ENCODE measurements at places on chromosomes 5 and 9.

DNA sequence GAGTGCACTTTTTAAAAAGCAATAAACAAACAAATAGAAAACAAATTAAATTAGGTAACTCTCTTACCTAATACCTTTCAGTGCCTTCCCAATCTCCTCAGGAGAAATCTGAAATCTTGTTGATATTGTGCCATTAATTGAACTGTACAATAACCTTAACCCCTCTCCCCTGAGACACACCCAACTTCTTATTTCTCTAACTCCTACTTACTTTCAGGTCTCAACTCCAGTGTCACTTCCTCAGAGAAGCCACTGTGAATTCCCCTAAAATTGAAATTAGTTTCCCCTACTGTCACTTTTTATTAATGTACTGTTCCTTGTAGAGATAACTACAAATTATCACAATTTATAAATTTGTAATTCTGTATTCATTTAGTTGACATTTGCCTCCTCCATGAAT is 295.3 kb upstream of the TNC start:
- H3K4me3 ChIP-seq, result no peak overlapping the region
- H3K4me1 ChIP-seq, result no peaks in the 10 kb centered on the region
- no peak for DNase-seq

DNA sequence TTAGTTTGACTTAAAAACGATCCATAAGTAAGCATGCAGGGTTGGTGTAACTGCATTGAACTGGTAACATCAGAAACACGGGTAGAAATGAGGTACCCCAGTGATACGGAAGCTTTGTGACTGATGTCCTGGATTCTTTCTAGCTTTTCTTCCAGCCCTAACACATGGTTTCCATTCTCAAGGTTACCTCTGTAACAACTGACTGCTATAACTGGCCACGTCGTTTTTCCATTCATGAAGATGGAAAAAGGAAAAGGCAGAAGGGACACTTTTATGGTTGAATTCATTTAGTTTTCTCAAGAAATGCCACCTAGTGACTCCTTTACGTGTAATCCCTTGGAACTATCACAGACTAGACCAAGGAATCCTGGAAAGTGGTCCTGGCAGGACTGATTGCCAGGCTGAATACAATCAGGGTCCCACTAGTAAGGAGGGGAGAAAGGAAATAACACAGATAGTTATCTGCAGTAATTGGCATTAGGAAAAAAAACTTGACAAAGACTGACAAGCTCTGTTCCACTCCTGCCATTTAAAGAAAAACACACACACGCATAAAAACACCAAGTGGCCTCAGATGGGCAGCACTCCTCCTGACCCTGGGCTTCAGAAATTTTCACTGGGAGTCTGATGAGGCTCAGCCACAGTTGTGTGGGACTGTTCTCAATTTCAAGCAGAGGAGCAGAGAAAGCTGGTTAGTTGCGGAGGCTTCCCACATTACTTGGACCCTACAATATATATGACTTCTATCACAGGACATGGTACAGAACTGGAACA is 77.5 kb upstream of the ZNF169 start:
- H3K4me3 ChIP-seq, result no peak overlapping the region
- H3K4me1 ChIP-seq, result peaks cover 57% of the 10 kb centered on the region
- H3K36me3 ChIP-seq, result peaks cover 58% of the 10 kb centered on the region
- DNase-seq, result no peak
- no peaks in the 10 kb centered on the region for H3K27me3 ChIP-seq

- H3K4me1 ChIP-seq, result peaks cover 57% of the 10 kb centered on the region
- H3K27ac ChIP-seq, result peak overlapping the region; percentile 85
- H3K27me3 ChIP-seq, result no peaks in the 10 kb centered on the region
- H3K36me3 ChIP-seq, result peaks cover 50% of the 10 kb centered on the region
- DNase-seq, result peak; percentile 65
- H3K4me3 ChIP-seq, result peak overlapping the region; percentile 70
These were observed 6.0 kb downstream of the RNF44 start for GRCh38 chr5:176530983-176531901.

GRCh38 chr9:27377811-27378456 is 81.0 kb upstream of the EQTN start:
- H3K36me3 ChIP-seq, result no peaks in the 10 kb centered on the region
- DNase-seq, result no peak
- H3K27ac ChIP-seq, result no peak overlapping the region
- no peaks in the 10 kb centered on the region for H3K27me3 ChIP-seq
- peaks cover 5% of the 10 kb centered on the region for H3K4me1 ChIP-seq

GRCh38 chr9:101028346-101029314 is at the start of gene PLPPR1:
Gene PLPPR1 (plus strand): TSS chr9:101028727.
- no peaks in the 10 kb centered on the region for H3K4me1 ChIP-seq
- peak; percentile 2 for DNase-seq
- H3K27ac ChIP-seq, result no peak within 1 kb of the TSS
- peaks cover 37% of the 10 kb centered on the region for H3K27me3 ChIP-seq
- H3K36me3 ChIP-seq, result no peaks in the 10 kb centered on the region
- no peak within 1 kb of the TSS for H3K4me3 ChIP-seq

DNA sequence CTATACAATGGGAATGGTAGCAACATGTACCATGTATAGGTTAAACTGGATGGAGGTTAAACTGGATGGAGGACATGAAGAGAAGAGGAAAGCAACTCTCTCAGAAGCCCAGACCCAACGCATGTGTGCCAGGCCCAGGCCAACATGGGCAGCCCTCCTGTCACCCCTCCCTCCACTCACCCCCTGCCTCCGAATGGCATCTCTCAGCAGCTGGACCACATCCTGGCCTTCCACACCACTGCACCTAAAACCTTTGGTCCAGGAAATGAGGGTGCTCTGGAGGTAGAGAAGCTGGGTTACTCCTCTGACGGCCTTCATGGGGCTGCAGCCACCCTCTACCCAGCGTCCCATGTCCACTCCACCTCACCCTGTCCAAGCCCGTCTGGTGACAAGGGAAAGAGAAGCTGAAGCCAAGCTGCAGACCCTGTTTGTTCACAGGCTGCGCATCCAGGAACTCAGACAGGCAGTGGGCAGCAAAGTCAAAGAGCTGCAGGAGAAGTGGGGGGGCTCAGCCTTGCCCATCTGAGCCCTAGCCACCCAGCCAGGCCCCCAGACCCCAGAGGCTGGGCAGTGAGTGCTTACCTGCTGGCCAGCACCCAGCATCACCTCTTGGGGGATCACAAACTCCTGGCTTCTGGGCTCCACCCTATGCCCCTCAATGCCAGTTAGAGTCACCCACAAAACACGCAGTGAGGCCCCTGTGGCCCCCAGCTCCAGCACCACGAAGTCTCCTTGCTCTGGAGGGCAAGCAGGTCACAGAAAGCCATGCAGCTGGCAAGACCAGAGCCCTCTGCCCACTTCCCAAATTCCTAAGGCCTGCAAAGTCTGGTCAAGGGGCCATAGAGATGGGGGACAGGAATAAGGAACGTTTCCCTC is 8.5 kb downstream of the HK3 start:
- H3K27me3 ChIP-seq, result peaks cover 4% of the 10 kb centered on the region
- no peak for DNase-seq
- H3K4me1 ChIP-seq, result no peaks in the 10 kb centered on the region
- no peak overlapping the region for H3K27ac ChIP-seq

GRCh38 chr5:171647043-171647903 is 138.3 kb upstream of the SMIM23 start:
- no peaks in the 10 kb centered on the region for H3K27me3 ChIP-seq
- H3K4me3 ChIP-seq, result no peak overlapping the region
- H3K27ac ChIP-seq, result no peak overlapping the region
- H3K4me1 ChIP-seq, result no peaks in the 10 kb centered on the region
- no peak for DNase-seq

GRCh38 chr5:154865466-154866184 is 7.2 kb downstream of the CNOT8 start:
- no peaks in the 10 kb centered on the region for H3K27me3 ChIP-seq
- no peak overlapping the region for H3K4me3 ChIP-seq
- DNase-seq, result no peak
- H3K36me3 ChIP-seq, result peaks cover 55% of the 10 kb centered on the region
- H3K27ac ChIP-seq, result peak overlapping the region; percentile 42

DNA sequence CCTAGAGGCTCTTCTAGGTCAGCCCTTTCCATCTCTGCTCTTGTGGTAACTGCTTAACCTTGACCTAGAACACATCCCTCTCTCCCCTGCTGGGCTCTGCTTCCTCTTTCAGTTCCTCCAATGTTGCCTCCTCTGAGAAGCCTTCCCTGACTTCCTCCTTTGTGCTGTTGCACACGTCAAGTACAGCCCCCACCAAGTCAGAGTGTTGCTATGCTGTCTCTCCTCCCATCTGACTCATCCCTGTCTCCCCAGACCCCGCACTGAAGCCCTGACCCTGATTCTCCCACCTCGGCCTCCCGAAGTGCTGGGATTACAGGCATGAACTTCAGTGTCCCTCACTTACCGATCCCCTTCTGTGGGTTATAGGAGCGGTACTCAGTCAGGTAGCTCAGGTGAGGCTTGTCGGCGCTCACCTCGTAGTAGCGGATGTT is 10.4 kb upstream of the TRIM14 start:
- H3K4me1 ChIP-seq, result no peaks in the 10 kb centered on the region
- peak overlapping the region; percentile 31 for H3K27ac ChIP-seq
- H3K36me3 ChIP-seq, result peaks cover 10% of the 10 kb centered on the region
- H3K27me3 ChIP-seq, result no peaks in the 10 kb centered on the region

- no peak overlapping the region for H3K27ac ChIP-seq
- DNase-seq, result peak; percentile 45
- peaks cover 4% of the 10 kb centered on the region for H3K27me3 ChIP-seq
- peaks cover 2% of the 10 kb centered on the region for H3K4me1 ChIP-seq
These were observed 3.1 kb upstream of the VAV2 start for GRCh38 chr9:133995012-133995896.

- H3K4me3 ChIP-seq, result no peak overlapping the region
- DNase-seq, result no peak
- H3K27me3 ChIP-seq, result peaks cover 3% of the 10 kb centered on the region
These were observed 24.6 kb downstream of the SELENOP start for GRCh38 chr5:42787073-42787472.

- no peaks in the 10 kb centered on the region for H3K4me1 ChIP-seq
- no peak overlapping the region for H3K27ac ChIP-seq
- H3K36me3 ChIP-seq, result peaks cover 49% of the 10 kb centered on the region
- DNase-seq, result no peak
- no peaks in the 10 kb centered on the region for H3K27me3 ChIP-seq
These were observed 30.1 kb downstream of the IPPK start for GRCh38 chr9:92639791-92640271.

DNA sequence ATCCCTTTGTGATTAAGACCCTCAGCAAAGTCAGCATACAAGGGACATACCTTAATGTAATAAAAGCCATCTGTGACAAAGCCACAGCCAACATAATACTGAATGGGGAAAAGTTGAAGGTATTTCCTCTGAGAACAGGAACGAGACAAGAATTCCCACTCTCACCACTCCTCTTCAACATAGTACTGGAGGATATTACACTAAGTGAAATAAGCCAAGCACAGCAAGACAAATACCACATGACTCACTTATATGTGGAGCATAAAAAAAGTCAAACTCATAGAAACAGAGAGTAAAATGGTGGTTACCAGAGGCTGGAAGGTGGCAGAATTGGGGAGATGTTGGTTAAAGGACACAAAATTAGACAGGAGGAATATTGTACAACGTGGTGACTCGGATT is 118.1 kb upstream of the NFIL3 start:
- no peak overlapping the region for H3K27ac ChIP-seq
- H3K27me3 ChIP-seq, result peaks cover 9% of the 10 kb centered on the region
- H3K4me3 ChIP-seq, result no peak overlapping the region
- H3K4me1 ChIP-seq, result peaks cover 7% of the 10 kb centered on the region
- no peaks in the 10 kb centered on the region for H3K36me3 ChIP-seq
- no peak for DNase-seq

- H3K27ac ChIP-seq, result no peak overlapping the region
- H3K4me1 ChIP-seq, result no peaks in the 10 kb centered on the region
- H3K36me3 ChIP-seq, result no peaks in the 10 kb centered on the region
- no peak overlapping the region for H3K4me3 ChIP-seq
These were observed 346.9 kb upstream of the TLE4 start for GRCh38 chr9:79224672-79225433.

DNA sequence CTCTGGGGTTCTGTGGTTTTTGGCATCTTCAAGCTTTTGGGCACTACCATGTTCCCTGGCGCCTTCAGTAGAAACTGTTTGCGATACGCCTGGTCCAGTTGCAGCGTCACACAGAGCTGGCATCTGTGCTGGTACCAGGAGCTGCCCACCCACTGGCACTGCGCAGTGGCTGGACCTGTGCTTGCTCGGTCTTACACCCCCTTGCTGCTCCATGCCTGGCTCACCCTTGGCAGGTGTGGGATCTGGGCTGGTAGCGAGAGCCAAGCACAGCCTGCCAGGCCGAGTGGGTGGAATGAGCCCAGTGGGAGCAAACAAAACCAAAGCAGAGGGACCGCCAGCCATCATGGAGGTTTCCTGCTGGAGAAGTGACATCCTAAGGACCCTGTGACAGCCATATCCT is 170.2 kb upstream of the IRX2 start:
- DNase-seq, result no peak
- no peak overlapping the region for H3K27ac ChIP-seq
- H3K4me3 ChIP-seq, result no peak overlapping the region
- no peaks in the 10 kb centered on the region for H3K27me3 ChIP-seq

DNA sequence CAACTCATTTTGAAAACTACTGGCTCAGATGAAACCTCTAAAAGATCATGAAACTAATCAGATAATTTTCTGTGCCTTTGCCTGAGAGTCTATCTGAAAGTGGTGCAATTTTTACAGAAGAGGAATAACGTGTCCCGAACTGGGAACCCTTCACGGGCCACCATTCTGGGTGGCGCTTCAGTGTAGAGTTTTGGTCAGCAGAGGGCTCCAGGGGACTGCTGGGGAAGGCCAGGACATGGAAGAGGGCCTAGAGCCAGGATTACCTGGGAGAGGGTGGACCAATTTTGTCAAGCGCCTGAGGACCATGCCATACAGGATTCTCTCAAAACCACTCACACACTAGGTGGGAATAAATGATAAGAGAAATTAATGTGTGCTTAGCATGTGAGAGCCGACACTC is 49.7 kb upstream of the PLEKHG4B start:
- H3K27me3 ChIP-seq, result peaks cover 23% of the 10 kb centered on the region
- H3K27ac ChIP-seq, result no peak overlapping the region
- no peak overlapping the region for H3K4me3 ChIP-seq
- no peak for DNase-seq
- no peaks in the 10 kb centered on the region for H3K4me1 ChIP-seq

- no peak overlapping the region for H3K27ac ChIP-seq
- H3K4me3 ChIP-seq, result no peak overlapping the region
- DNase-seq, result no peak
- no peaks in the 10 kb centered on the region for H3K27me3 ChIP-seq
- no peaks in the 10 kb centered on the region for H3K4me1 ChIP-seq
- H3K36me3 ChIP-seq, result peaks cover 15% of the 10 kb centered on the region
These were observed 78.7 kb downstream of the CRB2 start for GRCh38 chr9:123434619-123435240.

GRCh38 chr9:26955222-26955903 is 849 bp upstream of the IFT74 start:
- H3K4me1 ChIP-seq, result peaks cover 26% of the 10 kb centered on the region
- DNase-seq, result no peak
- no peaks in the 10 kb centered on the region for H3K36me3 ChIP-seq
- H3K4me3 ChIP-seq, result peak overlapping the region; percentile 82
- peak overlapping the region; percentile 81 for H3K27ac ChIP-seq
- H3K27me3 ChIP-seq, result no peaks in the 10 kb centered on the region

Measured in activated CD8-positive, alpha-beta T cell treated with anti-CD3 and anti-CD28 coated beads for 36 hours (primary cell).